ENCODE measurements at places on chromosomes 2 and 18.

GRCh38 chr2:5734859-5735520 lies 42.8 kb downstream of the SOX11 start:
- no peak overlapping the region for H3K27ac ChIP-seq
- H3K4me1 ChIP-seq: peaks cover 14% of the 10 kb centered on the region
- H3K27me3 ChIP-seq: peaks cover 3% of the 10 kb centered on the region
- no peak overlapping the region for H3K4me3 ChIP-seq

GRCh38 chr18:8661754-8662559 lies 43.4 kb upstream of the MTCL1 start:
- no peak overlapping the region for H3K27ac ChIP-seq
- peak overlapping the region; percentile 63 for H3K4me3 ChIP-seq
- H3K36me3 ChIP-seq: no peaks in the 10 kb centered on the region
- H3K27me3 ChIP-seq: peaks cover 46% of the 10 kb centered on the region
- peaks cover 31% of the 10 kb centered on the region for H3K4me1 ChIP-seq
- DNase-seq: peak; percentile 51

DNA sequence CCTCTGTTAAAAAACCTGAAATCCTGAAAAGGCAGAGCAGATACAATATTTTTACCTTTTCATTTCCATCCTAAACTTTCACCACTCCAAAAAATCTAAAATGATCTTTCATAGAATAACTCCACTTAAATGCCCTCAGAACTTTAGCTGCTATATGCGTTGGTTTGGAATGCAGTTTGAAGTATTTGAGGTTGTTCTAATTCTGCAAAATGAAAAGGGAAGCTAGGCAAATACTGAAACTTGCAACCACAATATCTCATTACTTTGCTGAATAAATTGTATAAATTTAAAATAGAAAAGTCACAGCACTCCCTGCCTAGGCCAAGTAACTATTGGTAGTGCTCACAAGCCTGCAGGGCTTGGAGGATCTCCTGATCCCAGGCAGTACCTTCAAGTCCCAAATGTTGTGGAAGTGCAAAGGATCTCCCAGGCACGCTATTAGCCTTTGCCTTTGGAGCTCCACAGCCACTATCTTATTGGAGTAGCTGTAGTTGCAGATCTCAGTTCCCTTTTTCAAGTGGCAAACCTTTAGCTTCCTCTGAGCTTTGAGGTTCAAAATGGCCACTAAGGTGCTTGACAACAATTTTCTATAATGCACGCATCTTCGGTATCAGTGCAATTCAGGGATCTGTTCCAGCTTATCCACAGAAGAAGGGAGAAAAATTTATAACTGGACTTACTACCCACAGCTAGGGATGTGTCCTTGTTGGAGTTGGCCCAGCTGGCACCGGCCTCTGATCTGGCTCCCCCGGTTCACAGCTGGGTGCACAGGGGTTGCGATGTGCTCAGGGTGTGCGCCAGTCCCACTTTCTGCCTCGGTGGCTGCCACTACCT lies 43.4 kb upstream of the ANKRD62 start:
- no peak for DNase-seq
- peaks cover 9% of the 10 kb centered on the region for H3K4me1 ChIP-seq
- H3K27me3 ChIP-seq: peaks cover 17% of the 10 kb centered on the region

- no peak for DNase-seq
- H3K27me3 ChIP-seq: peaks cover 2% of the 10 kb centered on the region
- H3K27ac ChIP-seq: no peak overlapping the region
- H3K4me1 ChIP-seq: peaks cover 21% of the 10 kb centered on the region
Measured at GRCh38 chr18:50806208-50806616, 13.6 kb downstream of the MRO start.

- H3K4me3 ChIP-seq: peak overlapping the region; percentile 98
- H3K4me1 ChIP-seq: peaks cover 58% of the 10 kb centered on the region
- DNase-seq: peak; percentile 51
- peaks cover 3% of the 10 kb centered on the region for H3K27me3 ChIP-seq
Measured at GRCh38 chr2:15941871-15942710, 1.7 kb downstream of the MYCN start.

GRCh38 chr2:233152541-233152940 lies 92.4 kb downstream of the INPP5D start:
- no peak for DNase-seq
- H3K27ac ChIP-seq: no peak overlapping the region
- H3K36me3 ChIP-seq: no peaks in the 10 kb centered on the region
- H3K27me3 ChIP-seq: peaks cover 12% of the 10 kb centered on the region
- H3K4me3 ChIP-seq: no peak overlapping the region

DNA sequence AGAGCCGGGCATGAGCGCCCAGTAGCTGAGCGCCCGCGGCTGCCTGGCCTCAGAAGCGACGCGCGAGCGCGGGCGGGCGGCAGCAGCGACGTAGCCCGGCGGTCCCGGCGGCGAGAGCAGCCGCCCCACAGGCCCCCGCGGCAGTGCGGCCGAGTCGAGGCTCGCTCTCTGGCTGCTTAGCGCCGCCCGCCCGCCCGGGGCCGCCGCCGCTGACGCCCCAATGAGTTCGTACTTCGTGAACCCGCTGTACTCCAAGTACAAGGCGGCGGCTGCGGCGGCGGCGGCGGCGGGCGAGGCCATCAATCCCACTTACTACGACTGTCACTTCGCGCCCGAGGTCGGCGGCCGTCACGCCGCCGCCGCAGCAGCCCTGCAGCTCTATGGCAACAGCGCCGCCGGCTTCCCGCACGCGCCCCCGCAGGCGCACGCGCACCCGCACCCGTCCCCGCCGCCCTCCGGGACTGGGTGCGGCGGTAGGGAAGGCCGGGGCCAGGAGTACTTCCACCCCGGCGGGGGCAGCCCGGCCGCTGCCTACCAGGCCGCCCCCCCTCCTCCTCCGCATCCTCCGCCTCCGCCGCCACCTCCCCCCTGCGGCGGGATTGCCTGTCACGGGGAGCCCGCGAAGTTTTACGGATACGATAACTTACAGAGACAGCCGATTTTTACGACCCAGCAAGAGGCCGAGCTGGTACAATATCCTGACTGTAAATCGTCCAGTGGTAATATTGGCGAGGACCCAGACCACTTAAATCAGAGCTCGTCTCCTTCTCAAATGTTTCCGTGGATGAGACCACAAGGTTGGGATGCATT lies 847 bp downstream of the HOXD8 start:
- peak; percentile 89 for DNase-seq
- H3K36me3 ChIP-seq: peaks cover 9% of the 10 kb centered on the region
- peak overlapping the region; percentile 100 for H3K4me3 ChIP-seq
- peak overlapping the region; percentile 100 for H3K27ac ChIP-seq
- peaks cover 6% of the 10 kb centered on the region for H3K27me3 ChIP-seq

- peak; percentile 31 for DNase-seq
- peaks cover 12% of the 10 kb centered on the region for H3K27me3 ChIP-seq
- peaks cover 51% of the 10 kb centered on the region for H3K4me1 ChIP-seq
- no peak overlapping the region for H3K27ac ChIP-seq
- H3K36me3 ChIP-seq: no peaks in the 10 kb centered on the region
- H3K4me3 ChIP-seq: no peak overlapping the region
Measured at GRCh38 chr2:95058989-95059641, 33.6 kb downstream of the MAL start.

DNA sequence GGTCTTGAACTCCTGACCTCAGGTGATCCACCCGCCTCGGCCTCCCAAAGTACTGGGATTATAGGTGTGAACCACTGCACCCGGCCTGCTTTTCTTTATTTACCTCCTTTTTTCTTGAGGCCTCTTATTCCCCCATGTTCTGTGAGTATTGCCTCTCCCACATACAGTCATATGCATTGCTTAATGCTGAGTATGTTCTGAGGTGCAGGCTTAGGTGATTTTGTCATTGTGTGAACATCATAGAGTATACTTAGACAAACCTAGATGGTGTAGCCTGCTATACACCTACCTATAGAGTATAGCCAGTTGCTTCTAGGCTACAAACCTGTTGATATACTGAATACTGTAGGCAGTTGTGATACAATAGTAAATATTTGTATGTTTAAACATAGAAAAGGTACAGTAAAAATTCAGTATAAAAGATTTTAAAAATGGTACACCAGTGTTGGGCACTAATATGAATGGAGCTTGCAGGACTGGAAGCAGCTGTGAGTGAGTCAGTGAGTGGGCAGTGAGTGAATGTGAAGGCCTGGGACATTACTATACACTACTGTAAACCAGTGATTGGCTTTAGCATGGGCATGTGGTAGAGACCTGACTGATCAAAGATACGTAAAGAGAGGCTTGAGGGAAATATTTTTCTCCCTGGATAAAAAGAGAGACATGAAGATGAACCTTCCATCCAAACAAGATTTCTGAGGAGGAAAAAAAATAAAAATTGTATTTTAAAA lies 17.6 kb downstream of the SLC39A10 start:
- no peak for DNase-seq
- H3K36me3 ChIP-seq: peaks cover 68% of the 10 kb centered on the region
- no peaks in the 10 kb centered on the region for H3K4me1 ChIP-seq
- no peak overlapping the region for H3K4me3 ChIP-seq
- H3K27me3 ChIP-seq: no peaks in the 10 kb centered on the region
- no peak overlapping the region for H3K27ac ChIP-seq

DNA sequence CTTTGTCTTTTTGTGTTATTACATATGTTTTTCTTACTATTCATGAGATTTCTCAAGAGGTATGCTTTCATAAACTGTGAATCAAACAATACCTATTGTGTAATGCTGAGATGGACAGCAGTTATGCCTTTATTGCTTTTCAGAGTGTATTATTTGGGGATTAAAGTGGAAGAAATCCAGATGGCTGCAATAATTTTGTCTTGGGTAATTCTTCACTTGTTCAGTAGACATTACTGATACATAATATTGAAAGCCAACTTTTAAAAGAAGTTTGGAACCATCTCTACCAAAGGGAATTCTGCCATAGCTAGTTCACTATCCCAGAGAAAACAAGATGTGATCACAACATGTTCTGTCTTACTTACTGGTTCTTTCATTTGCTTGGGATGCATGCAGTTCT lies 253.4 kb upstream of the ZSWIM2 start:
- H3K36me3 ChIP-seq: no peaks in the 10 kb centered on the region
- no peaks in the 10 kb centered on the region for H3K4me1 ChIP-seq
- H3K27me3 ChIP-seq: no peaks in the 10 kb centered on the region
- no peak overlapping the region for H3K27ac ChIP-seq
- DNase-seq: no peak

Data from nephron progenitor cell (in vitro differentiated cells).